ENCODE measurements at places on chromosomes 1 and 21. TPM values are rescaled to one million over a fixed set of nuclear protein-coding genes. Genes with fewer than 3 reads are reported as not detected.

DNA sequence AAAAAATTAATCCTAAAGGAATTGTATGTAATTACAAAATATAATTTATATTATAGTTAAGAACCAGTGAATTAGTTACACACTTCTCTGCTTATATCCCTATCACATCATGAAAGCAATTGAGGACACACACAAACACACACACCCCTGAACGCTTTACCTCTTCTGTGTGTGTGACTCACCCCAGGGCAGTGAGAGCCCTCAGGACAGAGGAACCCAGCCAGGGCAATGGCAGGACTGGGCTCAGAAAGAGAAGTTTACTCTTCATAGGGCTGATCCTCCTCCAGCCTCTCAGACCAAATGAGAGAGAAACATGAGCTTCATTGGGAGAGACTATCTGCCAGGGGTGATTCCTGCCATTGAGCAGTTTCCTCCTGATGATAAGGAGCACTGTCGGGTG lies 38.1 kb downstream of the SLC44A3 start:
- DNase-seq, result no peak

DNA sequence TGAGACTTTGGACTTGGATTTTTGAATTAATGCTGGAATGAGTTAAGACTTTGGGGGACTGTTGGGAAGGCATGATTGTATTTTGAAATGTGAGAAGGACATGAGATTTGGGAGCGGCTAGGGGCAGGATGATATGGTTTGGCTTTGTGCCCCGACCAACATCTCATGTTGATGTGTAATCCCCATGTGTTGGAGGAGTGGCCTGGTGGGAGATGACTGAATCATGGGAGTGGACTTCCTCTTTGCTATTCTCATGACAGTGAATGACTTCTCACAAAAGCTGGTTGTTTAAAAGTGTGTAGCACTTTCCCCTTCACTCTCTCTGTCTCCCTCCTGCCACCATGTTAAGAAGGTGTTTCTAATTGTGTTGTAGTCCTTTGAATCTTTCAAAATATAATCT lies 9.3 kb upstream of the PHGDH start:
- DNase-seq, result peak; percentile 40

DNA sequence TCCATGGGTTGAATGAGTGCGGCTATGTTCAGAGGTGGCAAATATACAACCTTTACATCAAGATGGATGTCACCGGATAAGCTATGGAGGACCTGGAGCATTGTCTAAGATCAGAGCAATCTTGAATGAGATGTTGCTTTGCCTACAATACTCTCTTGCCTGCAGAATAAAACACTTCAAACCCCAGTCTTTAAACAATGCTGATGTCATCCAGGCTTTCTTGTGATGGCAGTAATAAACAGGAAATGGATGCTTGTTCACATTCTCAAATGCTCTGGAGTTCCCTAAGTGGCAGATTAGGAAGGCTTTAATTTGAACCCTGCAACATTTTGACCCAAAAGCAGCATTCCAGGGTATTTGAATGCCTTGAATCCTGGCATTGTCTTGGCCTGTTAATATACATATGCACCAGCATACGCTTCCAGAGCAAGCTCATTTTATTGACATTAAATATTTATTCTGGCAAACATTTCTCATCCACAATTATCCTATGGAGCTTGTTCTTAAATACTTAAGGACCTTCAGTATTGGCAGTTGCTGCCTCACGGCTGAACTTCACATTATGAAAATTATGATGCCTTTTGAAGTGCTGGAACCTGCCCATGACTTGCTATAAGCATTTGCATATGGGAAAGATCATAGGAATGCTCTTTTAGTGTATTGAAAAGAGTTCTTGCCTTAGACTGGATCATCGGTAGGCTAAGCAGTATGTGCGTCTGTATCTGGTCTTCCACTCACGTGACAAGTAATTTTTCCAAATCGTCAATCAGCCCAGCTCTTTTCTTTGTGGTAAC lies 422.7 kb downstream of the SIPA1L2 start:
- no peak for DNase-seq

DNA sequence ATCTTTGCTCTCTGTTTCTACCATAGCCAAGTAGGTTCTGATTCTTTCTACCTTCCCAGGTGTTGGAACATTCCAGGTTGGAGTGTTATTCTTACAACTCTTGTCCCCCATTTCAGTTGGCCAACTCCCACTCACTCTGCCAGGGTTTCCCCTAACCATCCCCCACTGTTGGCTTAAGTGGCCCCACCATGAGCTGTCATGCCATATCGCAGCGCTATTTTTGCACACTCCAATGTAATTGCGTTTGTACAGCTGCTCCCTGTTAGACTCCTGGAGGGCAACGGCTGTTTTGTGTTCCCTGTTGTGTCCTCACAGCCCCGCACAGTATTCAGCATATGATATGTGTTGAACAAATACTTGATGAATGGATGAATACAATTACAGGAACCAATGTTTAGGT lies 117.7 kb upstream of the ETS2 start:
- no peak for DNase-seq

GRCh38 chr1:94318505-94319030 lies 81.2 kb upstream of the ARHGAP29 start:
- no peak for DNase-seq

GRCh38 chr1:92877081-92877711 lies 45.4 kb downstream of the RPL5 start:
- DNase-seq, result peak; percentile 69

- no peak for DNase-seq
Measured at GRCh38 chr21:45514311-45515021, 27.8 kb downstream of the SLC19A1 start.

GRCh38 chr1:201751872-201752271 lies 77.1 kb upstream of the IPO9 start:
- DNase-seq, result no peak

DNA sequence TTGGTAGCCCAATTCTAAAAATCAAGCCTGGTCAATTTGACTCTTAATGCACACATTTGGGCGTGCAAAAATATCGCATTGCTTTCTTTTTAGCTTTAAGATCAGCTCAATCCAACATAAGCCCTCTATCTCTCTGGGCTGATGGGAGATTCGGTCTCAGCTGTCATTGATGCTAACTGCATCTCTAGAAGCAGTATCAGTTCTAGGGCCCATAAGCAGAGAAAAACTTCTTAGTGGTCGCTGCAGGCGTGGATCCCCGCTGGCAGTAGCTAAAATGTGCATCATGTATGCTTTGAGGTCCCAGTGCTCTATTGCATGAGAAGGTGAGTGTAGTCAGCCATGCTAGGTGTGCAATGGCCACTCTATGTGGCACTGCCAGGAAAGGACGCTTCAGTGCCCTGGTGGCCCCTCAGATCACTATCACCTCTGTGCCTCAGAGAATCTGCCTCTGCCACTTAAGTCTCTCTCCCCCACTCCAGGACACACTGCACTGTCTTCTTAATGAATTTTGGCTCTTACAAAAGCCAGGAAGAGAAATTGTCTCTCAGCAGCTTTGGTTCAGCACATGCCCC lies 79.7 kb upstream of the GADD45A start:
- no peak for DNase-seq

GRCh38 chr1:48073798-48074530 lies 76.8 kb upstream of the TRABD2B start:
- DNase-seq, result no peak

DNA sequence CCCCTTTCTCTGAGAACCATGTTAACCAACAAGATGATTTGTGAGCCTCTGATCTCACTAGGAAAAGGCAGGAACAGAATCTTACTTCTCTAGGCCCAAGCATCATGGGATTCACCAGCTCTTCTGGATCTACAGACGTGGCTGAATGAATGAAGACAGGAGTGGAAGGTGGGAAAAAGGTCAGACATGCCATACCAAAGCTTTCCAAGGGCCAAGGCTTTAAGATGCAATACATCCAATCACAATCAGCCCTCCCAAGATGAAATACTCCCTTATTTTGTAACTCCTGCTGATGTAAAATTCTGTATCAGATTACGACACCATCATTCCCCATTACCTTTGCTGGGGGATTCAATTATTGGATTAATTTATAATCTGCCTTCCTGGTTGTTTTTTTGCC lies 80.9 kb downstream of the SSBP3 start:
- DNase-seq, result no peak

The IL19 gene
- not detected for total RNA-seq

DNA sequence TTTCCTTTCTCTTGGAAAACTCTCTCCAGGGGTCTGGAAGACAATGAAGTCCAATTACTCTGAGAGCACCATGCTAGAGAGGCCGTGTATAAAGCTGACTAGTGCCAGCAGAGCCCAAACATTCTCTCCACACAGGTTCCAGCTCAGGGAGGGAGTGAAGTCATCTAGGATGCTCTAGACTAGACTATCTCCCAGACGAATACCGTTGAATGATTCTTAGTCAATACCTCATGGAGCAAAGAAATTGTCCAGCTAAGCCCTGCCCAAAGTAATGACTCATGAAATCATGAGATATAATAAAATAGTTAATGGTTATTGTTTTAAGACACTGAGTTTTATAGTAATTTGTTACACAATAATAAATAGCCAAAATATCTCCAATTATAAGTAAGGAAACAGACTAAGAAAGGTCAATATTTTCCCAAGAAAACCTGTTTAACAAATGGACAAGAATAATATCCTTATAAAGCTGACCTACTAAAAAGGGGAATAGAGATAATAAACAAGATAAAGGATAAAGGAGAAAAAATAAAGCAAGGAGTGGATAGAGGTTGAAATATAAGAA lies 163.9 kb upstream of the LRRC7 start:
- DNase-seq, result no peak

DNA sequence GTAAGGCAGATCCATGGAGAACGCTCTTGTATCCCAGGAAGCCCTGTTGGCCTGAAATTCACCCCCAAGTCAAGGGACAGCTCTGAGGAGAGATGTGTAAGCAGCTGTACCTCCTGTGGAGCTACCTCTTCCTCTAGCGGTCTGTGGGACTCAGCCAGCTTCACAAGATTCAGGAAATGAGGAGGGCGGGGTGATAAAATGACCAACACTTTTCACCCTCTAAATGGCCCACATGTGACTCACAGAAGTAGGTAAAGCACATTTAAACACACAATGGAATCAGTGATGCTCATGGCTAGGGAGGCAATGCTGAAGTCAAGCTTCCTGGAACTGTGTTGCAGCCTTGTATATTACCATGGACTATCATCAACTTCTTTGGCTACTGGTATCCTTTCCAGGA lies at the start of gene SH2D1B:
Gene SH2D1B (minus strand): TSS at position 135 of the 400 bp plus-strand sequence. CDS start 120 bp downstream, at position 15.
- DNase-seq, result no peak

The DRAXIN gene
- 0.03 TPM for total RNA-seq

GRCh38 chr1:51058858-51059257 lies 43.2 kb upstream of the C1orf185 start:
- peak; percentile 60 for DNase-seq

DNA sequence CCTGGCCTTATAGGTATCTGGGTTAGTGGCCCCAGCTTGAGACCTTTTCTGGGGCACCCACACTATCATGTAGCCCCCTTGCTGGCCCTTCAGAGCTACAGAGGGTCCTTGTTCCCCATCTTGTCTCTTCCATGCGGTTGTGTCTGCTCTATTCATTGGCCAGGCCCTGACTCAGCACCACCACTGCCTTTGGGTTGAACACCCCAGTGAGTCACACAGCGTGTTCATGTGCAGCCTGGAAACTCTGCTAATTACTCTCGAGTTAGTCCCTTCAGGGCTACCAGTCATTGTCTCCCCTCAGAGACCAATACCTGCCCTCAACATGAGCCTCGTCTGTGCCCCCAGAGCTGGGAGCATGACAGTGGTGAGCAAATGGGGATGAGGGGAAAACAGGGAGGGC lies 28.2 kb upstream of the IKBKE start:
- no peak for DNase-seq

- DNase-seq, result no peak
Measured at GRCh38 chr1:36775716-36776115, 258.6 kb downstream of the GRIK3 start.

- DNase-seq, result no peak
Measured at GRCh38 chr21:21605521-21605920, 607.3 kb downstream of the NCAM2 start.

DNA sequence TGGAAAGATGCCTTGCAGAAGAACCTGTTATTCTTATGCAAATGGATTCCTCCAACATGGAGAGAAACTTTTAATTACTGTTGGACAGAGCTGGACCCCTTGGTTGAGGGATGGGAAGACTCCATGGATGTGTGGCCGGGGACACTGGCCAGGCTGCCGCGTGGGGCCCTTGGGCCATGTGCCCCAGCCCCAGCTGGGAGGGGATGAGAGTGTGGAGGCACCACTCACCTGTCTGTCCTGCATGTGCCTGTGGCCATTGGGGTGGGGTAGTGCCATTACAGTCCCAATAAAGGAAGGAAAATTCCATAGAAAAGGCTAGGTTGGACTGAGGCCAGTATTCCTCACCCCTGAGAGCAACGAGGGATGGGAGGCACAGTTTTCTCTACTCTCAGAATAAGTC lies 564.5 kb upstream of the PTBP2 start:
- DNase-seq, result no peak

GRCh38 chr1:236535662-236536161 lies 11.9 kb downstream of the LGALS8 start:
- DNase-seq, result no peak

- DNase-seq, result peak; percentile 26
Measured at GRCh38 chr21:41888749-41889376, 9.7 kb upstream of the PRDM15 start.

The ATP8B2 gene
- total RNA-seq, result 79.2 TPM

GRCh38 chr1:3219791-3220467 lies 150.9 kb downstream of the PRDM16 start:
- no peak for DNase-seq

The SH2D2A gene
- not detected for total RNA-seq

DNA sequence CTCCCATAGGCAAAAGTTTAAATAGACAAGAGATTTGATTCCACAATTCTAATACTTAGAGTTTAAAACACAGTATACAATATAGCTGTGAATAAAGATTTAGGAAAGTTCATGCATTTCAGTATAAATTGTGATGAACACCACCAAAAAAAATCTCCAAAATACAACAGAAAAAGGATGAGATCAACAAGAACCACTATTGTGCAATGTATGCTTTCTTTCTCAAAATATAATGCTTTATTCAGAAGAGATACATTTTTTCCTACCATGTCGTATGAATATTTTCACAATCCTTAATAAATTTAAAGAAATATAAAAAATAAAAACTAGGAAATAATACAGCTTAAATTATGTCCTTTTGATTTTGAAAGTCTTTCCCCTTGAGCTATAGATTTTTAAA lies 1309.2 kb downstream of the MRPL39 start:
- DNase-seq, result no peak

GRCh38 chr1:247822060-247822459 lies 1.9 kb downstream of the OR14A16 start:
- DNase-seq, result no peak

The FAM177B gene
- not detected for total RNA-seq
